ENCODE measurements at places on chromosomes 16 and 17.

GRCh38 chr16:9088848-9089247, 2.6 kb upstream of the HAPSTR1 start:
- DNase-seq: no peak

DNA sequence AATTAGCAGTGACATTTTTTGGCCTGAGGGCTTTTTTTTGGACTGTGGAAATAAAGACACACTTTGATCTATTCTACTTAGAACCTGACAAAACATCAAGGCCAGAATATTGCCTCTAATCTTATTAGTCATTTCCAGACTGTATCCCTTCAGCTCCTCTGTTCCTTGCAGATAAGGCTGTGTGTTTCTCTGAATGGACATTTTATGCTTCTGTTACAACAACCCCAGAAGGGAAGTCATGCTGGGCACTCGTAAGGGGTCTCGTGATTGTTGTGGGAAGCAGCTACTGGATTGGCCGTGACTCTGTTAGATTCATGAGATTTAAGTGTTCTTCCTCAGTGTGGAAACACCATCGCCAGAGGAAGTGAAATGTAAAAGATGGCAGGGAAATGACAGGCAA, 31.6 kb upstream of the HS3ST2 start:
- DNase-seq: no peak

DNA sequence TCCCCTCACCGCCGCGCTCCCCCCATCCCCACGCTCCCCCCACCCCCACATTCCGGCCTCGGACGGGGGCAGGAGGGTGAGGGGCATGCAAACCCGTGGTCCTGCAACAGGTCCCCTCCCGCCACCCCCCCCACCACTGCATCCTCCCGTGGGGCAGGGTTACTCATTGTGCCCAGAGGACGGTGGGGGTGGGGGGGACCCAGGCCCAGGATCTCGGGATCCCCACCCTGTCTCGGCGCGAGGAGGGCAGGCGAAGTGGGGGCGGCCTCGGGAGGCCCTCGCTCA, 8.5 kb downstream of the SLC22A31 start:
- no peak for DNase-seq

DNA sequence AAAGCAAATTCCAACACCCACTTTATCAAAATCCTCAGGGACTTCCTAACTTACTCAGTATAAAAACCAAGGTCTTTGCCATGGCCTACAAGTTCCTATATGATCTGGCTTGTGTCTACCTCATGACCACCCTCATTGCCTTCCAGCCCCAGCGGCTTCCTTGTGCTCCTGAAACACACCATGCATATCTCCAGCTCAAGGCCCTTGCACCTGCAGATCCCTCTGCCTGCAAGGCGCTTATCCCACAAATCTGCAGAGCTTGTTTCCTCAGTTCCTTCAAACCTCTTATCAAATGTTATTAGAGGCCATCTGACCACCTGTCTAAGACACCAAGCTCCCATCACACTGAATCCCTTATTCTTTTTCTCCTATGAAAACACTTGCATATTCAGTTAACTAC, 2.6 kb downstream of the BBS2 start:
- DNase-seq: no peak

- no peak for DNase-seq
Measured at GRCh38 chr16:55282441-55282840, 41.6 kb upstream of the IRX6 start.

DNA sequence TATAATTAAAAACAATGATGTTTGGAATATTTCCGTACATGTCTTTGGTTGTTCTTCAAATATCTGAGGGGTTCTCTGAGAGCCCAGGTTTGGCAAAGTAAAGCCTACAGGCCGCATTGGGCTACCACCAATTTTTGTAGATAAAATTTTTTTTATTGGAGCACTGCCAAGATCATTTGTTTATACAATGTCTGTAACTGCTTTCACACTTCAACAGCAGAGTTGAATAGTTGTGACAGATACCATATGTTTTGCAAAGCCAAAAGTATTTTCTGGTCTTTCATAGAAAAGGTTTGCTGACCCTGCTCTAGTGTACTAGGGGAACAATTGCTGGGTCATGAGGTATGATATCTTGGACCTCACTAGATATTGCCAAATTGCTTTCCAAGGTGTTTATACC, 10.5 kb downstream of the PPM1D start:
- no peak for DNase-seq

DNA sequence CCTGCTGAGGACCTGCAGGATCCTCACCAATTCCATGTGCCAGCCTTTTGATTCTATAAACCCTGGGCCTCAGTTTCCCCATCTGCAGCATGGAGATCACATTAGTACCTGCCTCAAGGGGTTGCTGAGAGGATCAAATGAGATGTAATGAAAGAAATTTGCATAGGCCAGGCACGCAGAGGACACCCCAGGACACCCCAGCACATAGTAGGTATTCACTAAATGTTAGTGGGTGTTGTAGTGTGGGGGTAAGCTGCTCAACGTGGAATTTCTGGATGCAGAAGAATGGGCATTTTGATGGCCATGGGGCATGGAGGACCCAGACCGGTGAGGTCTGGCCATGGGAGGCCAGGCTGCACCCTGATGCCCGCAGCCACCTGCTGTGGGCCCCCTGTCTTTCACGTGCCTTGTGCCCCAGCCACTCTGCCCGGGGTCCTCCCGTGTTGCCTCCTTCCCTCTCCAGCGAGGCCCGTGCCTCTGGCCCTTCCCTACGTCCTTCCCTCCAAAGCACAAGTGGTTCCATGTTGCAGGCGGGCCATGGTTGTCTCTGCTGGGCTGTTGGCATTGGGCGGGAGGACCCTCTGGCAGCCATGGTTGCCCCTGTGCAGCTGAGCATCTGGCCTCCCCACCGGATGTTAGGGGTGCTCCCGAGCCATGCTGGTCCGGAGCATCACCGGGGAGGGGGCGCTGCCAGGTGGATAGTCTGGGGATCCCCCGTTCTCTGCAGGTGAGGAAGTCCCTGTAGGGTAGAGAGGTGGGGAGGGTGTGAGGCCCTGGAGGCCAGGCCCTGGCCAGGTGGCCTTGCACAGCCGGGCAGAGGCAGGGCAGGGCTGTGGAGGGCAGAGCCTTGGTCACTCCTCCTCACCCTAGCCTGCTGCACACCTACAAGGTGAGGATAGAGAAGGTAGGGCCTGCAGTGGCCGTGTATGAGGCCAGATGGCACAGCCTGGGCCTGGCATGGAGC, 8.6 kb downstream of the MAP2K3 start:
- DNase-seq: no peak

GRCh38 chr16:10635365-10636021, 55.1 kb upstream of the EMP2 start:
- DNase-seq: no peak

DNA sequence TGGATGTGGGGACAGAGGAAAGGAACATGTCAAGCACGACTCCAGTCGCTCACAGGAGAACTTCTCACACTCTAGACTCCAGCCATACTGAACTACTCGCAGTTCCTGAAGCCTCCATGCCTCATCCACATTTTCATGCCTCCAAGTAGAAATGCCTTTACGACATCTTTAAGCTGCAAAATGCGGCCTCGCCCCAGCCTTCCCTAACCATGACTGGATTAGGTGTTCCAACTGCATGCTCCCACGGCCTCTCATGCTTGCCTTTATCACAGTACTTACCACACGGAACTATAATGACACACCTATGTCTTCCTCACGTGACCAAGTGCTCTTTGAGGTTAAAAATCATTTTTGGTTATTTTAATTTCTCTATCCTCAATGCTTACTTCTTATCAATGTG, 23.9 kb downstream of the SMG6 start:
- no peak for DNase-seq

GRCh38 chr17:3221850-3222249, 14.4 kb downstream of the OR1A1 start:
- no peak for DNase-seq

DNA sequence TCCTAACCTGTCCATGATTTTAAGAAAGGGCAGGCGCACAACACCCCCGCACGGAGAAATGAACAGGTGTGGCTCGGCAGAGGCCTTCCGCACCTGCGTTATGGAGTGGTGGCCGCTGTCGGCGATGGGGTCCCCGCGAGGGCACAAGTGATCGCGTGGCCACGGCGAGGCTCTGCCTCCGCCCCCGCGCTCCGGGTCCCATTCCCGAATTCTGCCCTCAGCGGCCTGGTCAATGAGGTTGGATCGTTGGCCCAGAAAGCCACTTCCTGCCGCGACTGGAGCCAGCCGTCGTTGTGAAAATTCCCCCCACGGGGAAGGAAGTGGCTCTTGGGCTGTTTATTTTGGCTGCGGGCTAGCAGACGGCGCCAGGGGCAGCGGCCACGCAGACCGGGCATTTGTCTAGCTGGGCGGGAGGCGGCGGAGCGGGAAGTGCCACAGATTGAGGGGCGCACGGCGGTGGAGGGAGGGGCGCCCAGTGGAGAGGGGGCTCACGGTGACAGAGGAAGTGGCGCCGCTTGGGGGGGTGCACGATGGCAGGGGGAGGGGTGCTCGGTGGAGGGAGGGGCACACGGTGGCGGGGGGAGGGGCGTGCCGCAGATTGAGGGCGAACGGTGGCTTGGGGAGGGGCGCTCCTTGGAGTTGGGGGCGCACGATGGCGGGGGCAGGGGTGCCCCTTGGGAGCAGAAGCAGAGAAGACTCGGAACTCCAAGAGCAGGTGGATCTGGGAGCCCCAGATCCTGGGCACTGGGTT, 25.0 kb downstream of the MRC2 start:
- DNase-seq: peak; percentile 63

DNA sequence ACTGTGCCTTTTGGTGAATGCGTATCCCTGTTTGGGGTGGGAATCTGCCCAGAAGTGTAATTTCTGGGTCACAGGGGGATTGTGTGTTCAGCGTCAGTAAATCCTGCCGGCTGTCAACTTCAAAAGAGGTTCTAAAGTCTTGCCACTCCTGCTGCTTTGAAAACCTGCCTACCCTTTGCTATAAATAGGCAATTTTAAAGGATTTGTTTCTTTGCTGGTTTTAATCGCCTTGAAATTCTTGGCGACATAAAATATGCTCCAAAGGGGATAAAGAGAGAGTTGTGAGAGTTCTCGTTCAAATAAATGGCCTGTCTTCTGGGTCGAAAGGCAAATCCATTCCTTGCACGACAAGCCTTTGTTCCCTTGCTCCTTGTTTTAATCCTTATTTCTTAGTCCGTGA, 143.4 kb downstream of the IRF8 start:
- DNase-seq: no peak

- DNase-seq: no peak
Measured at GRCh38 chr16:12310286-12310685, 333.8 kb downstream of the SNX29 start.

GRCh38 chr16:11030990-11031510, 86.7 kb downstream of the CLEC16A start:
- DNase-seq: no peak

DNA sequence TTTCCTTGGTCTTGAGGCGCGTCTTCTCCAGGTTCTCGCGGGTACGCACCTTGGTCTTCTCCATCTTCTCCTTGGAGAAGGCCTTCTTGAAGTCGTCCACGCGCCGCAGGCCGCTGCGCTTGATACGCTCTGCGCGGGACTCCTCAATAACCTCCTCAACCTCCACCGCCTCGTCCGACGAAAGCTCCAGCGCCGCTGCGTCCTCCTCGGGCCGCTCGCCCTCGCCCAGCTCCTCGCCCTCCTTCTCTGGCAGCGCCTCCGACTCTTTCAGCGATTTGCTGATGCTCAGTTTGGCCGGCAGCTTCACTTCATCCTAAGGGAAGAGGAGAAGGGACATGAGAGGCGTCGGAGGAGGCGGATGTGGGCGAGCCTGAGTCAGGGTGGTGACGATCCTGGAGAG, 16.8 kb upstream of the STAT3 start:
- DNase-seq: no peak

GRCh38 chr16:59342669-59343068, 608.6 kb upstream of the GOT2 start:
- no peak for DNase-seq

GRCh38 chr17:57370619-57371018, 114.3 kb downstream of the MSI2 start:
- DNase-seq: no peak

GRCh38 chr17:50467114-50467854, 1.4 kb downstream of the CHAD start:
- DNase-seq: peak; percentile 38

GRCh38 chr17:2706911-2707510, 4.6 kb downstream of the CLUH start:
- DNase-seq: no peak

DNA sequence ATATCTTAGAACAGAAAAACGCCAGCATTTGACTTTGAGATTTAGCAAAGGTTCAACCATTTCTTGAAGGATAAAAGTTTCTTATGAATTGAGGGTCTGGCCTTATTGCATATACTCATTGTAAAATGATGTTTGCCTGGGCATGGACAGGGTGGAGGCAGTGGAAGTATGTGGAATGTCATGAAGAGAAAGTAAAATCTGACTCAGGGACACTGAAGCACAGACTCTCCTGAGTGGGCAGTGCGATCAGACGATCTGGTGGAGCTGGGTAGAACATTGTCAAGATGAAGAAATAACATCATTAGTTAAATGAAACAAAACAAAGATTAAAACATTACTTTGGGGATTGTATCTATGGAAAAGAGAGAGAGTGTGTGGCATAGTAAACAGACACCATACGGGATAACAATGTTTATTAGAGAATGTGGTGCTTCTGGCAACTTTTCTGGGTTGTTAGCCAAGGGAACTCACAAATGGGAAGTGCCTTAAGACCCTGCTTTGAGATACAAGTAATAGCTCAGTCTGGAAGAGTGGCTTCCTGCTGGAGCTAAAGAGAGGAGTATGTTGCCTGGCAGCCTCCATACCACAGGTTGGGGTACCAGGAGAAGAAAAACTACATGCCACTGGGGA, 4.4 kb downstream of the MAP3K3 start:
- no peak for DNase-seq

Data from GM13976 (cell line).